ENCODE measurements at places on chromosomes 6 and 20.

DNA sequence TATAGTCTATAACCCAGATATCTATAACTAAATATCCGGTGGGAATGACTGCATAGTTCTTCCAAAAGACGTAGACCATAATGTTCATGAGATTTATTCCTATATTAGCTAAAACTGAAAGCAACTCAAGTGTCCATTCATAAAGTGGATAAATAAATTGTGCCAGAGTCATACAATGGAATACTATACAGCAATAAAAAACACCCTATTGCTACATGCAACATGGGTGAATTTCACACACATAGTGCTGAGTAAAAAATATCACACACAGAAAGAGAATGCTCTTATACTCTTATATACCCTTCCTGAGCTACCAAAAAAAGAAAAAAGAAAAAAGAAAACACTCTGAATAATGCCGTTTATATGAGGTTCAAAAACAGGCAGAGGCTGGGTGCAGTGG, 6.9 kb downstream of the TNXB start:
- DNase-seq, result no peak

DNA sequence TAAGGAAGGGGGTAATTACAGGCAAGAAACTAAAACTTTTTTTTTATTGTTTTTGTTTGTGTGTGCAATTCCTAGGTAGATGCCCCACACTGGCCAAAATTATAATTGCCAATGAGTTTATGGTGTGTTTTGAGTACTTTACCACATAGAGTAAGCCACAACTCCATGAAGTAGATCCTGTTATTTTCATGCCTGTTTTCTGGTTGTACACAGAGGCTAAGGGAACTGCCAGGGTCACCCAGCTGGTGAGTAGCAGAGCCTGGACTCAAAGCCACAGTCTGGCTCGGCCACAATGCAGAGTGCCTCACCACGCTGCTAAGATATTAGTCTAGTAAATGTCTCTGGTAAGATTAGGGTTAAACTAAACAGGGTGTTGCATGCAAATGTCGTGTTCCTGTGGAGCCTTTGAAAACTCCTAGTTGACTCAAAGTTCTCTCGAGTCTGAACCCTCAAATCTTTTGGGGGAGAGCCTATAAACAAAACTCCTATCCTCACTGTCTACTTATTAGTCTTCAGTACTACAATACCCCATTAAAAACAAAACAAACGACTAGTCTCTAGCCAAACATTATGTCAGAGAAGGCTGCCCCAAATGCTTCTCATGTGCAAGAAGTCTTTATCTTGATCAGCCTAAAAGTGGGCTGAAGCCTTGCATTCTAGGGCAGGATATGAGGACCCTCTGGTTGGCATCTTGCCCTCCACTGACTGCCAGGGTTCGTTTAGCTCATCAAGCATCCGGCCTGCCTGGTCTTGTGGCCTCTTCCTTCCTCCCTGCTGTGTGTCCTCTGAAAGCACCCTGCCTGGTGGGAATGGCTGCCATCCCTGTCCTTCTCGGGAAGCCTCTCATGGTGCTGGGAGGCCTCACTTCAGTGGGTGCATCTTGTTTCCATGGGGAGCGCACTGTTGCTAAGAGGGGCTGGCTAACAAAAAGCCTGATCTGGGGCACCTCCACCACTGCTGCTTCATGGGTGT, 4.2 kb downstream of the DUSP22 start:
- no peak for DNase-seq

- no peak for DNase-seq
These were observed 36.2 kb upstream of the ZMYND8 start for GRCh38 chr20:47392721-47393073.

DNA sequence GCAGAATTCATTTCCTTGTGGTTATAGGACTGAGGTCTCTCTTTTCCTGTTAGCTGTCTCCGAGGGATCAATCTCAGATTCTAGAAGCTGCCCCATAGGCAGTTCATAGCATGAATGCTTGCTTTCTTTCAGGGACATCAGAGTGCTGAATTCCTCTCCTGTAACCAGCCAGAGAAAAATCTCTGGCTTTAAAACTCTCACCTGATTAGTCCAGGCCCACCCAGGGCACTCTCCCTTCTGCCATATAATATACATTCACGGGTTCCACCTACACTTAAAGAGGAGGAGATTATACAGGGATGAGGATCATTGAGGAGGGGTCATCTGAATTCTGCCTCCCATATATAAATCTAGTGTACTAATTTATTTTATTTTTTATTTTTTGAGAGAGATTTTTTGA, 2.1 kb upstream of the KCNS1 start:
- DNase-seq, result no peak

- DNase-seq, result no peak
These were observed 26.5 kb downstream of the CYB5R4 start for GRCh38 chr6:83885984-83886383.

DNA sequence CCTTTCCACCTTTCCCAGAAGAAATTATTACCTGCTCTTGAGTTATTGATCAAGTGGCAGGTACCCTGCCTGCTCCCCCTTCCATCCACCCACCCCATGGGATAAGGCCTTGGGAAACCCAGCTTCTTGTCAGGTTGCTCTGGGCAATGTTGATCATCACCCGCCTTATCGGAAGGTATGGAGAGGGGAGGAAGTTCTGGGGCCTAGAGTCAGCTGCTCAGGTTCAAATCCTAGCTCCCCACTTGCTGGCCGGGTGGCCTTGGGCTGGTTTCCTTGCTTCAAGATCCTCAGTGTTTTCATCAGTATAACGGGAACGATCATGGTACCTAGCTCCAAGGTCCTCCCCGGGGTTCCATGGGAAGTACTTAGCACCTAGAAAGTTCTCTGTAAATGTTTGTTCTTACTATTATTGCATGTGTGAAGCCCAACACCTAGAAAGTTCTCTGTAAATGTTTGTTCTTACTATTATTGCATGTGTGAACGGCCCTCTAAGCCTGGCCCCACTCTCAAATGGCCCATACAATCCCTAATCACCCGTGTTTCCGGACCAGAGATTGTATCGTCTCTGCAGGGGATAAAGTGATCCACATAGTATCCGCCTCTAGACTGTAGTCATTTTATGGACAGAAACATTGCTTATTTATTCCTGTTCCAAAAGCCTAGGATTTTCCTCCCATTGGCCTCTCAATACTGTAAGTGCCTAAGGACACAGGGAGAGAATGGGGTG, 1.1 kb upstream of the PREX1 start:
- DNase-seq, result no peak

- DNase-seq, result no peak
These were observed 45.1 kb downstream of the SYTL3 start for GRCh38 chr6:158694913-158695312.
